H9 (cell line): ENCODE measurements at places on chromosomes 3 and 15. TPM values are rescaled to one million over a fixed set of nuclear protein-coding genes. Genes with fewer than 3 reads are reported as not detected.

DNA sequence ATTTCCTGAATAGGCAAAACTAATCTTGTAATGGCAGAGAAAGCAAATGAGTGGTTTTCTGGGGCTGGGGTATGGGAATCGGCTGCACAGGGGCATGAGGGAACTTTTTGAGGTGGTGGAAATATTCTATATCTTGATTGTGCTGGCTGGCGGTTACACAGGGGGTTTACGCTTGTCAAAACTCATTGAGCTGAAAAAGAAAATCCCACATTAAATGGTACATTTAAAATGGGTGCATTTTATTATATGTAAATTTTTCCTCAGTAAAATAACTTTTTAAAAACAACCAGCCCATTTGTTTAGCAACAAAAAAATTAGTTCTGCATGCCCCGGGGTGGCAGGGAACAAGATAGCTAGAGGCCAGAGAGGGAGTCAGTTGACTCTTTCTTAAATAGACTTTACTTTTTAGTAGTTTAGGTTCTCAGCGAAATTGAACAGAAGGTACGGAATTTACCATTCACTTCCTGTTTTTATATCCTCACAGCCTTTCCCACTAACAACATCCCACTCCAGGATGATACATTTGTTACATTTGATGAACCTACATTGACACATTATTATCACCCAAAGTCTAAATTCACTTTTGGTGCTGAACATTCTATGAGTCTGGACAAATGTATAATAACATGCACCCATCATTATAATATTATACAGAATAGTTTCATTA lies 41.2 kb upstream of the BCL2A1 start:
- no peaks in the 10 kb centered on the region; the same call in 2 of the 3 replicates for H3K36me3 ChIP-seq
- no peak for DNase-seq
- no peak overlapping the region for H3K4me3 ChIP-seq
- H3K27ac ChIP-seq = no peak overlapping the region
- no peaks in the 10 kb centered on the region for H3K27me3 ChIP-seq
- H3K4me1 ChIP-seq = no peaks in the 10 kb centered on the region

GRCh38 chr3:127254730-127255129 lies 33.1 kb downstream of the PRR20G start:
- no peak for DNase-seq
- H3K27ac ChIP-seq = no peak overlapping the region
- no peaks in the 10 kb centered on the region for H3K4me1 ChIP-seq

- no peaks in the 10 kb centered on the region for H3K4me1 ChIP-seq
- H3K27me3 ChIP-seq = no peaks in the 10 kb centered on the region
- H3K4me3 ChIP-seq = no peak overlapping the region
- no peak for DNase-seq
- H3K36me3 ChIP-seq = no peaks in the 10 kb centered on the region
Observed at GRCh38 chr3:159964166-159964973, 24.3 kb upstream of the IL12A start.

DNA sequence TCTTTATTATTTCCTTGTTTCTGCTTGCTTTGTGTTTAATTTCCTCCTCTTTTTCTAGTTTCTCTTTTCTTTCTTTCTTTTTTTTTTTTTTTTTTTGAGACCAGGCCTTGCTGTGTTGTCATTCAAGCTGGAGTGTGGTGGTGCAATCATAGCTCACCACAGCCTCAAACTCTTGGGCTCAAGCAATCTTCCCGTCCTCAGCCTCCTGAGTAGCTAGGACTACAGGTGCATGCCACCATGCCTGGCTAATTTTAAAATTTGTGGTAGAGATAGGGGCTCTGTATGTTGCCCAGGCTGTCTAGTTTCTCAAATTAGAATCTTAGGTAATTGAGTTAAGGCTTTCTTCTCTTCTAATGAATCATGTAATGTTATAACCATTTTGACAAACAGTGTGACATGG lies 22.4 kb downstream of the SLMAP start:
- H3K27ac ChIP-seq = no peak overlapping the region
- H3K4me1 ChIP-seq = no peaks in the 10 kb centered on the region
- no peaks in the 10 kb centered on the region; the same call in 2 of the 3 replicates for H3K36me3 ChIP-seq
- no peak overlapping the region for H3K4me3 ChIP-seq

GRCh38 chr3:197730200-197730599 lies 6.5 kb downstream of the RUBCN start:
- peaks cover 10% of the 10 kb centered on the region for H3K36me3 ChIP-seq
- no peaks in the 10 kb centered on the region for H3K27me3 ChIP-seq
- DNase-seq = no peak
- no peak overlapping the region for H3K27ac ChIP-seq
- H3K4me1 ChIP-seq = no peaks in the 10 kb centered on the region; the same call in 1 of the 2 replicates

DNA sequence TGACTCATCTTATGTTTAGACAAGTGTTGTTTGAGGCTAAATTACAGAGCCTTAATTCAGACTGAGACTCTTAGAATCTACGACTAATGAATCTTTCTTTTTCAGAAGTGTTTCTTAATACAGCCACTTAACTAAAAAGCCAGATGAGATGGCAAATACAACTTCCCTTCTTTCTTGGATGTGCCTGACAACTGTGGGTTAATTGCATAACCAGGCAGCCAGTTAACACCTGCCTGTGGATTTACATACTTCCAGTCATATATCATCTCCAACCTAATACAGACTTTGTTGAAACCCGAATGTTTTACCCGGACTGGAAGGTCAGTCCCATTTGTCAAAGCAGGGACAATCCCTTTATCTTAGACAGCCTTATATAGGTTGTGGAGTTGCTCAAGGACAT lies 297.6 kb downstream of the VPS13C start:
- H3K27ac ChIP-seq = no peak overlapping the region
- no peaks in the 10 kb centered on the region for H3K36me3 ChIP-seq
- H3K27me3 ChIP-seq = no peaks in the 10 kb centered on the region

DNA sequence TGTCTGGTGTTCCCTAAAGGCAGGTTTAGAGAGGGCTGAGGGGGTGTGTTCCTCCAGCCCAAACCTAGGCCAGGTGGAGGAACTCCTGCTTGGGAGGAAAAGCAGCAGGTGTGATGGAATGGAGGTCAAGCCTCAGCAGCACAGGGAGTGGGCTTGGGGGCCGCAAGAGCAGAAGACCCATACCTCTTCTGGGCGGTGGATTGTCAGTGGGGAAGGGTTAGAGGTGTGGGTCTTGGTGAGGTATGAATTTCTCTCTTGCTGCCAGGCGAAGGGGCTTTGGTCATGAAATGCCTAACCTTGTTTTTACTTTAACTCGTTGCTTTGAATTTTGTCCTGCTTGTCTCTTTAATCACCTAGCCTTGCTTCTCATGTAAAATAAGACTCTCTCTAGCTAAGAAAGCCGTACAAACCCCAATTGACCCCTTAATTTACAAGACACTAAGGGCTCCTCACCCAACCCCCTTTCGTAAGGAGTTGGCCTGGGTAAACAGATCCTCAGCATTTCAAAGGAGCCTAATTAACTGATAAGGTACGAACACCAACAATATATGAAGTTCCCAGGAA lies 38.9 kb downstream of the DHX30 start:
- peaks cover 68% of the 10 kb centered on the region for H3K36me3 ChIP-seq
- H3K27me3 ChIP-seq = no peaks in the 10 kb centered on the region

GRCh38 chr3:24145481-24145880 lies 200.4 kb downstream of the NR1D2 start:
- H3K27ac ChIP-seq = no peak overlapping the region
- no peaks in the 10 kb centered on the region for H3K27me3 ChIP-seq
- H3K4me1 ChIP-seq = no peaks in the 10 kb centered on the region
- no peaks in the 10 kb centered on the region for H3K36me3 ChIP-seq
- H3K4me3 ChIP-seq = no peak overlapping the region

DNA sequence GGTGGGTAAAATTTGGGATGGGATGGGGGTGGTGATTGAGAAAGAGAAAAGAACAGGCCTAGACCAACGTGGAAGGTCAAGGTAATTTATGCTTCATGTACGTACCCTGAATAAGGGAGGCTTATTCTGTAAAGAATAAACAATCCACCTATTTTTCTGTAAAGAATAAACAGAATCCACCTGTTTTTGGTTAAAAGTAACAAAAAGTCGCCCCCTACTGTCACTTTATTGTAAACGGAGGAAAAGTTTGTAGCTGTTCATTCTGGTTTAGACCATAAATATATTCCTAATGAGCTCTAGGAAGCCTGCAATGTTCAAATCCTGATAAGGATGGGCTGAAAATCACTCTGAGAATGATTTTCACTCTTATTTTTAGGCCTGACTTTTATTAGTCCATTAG lies 23.5 kb upstream of the SQOR start:
- no peak overlapping the region for H3K27ac ChIP-seq
- no peaks in the 10 kb centered on the region for H3K27me3 ChIP-seq
- no peak for DNase-seq
- no peaks in the 10 kb centered on the region for H3K4me1 ChIP-seq

GRCh38 chr3:63354160-63354559 lies 76.1 kb downstream of the SYNPR start:
- no peaks in the 10 kb centered on the region for H3K27me3 ChIP-seq
- H3K4me3 ChIP-seq = no peak overlapping the region
- H3K36me3 ChIP-seq = no peaks in the 10 kb centered on the region
- DNase-seq = no peak
- no peak overlapping the region for H3K27ac ChIP-seq

DNA sequence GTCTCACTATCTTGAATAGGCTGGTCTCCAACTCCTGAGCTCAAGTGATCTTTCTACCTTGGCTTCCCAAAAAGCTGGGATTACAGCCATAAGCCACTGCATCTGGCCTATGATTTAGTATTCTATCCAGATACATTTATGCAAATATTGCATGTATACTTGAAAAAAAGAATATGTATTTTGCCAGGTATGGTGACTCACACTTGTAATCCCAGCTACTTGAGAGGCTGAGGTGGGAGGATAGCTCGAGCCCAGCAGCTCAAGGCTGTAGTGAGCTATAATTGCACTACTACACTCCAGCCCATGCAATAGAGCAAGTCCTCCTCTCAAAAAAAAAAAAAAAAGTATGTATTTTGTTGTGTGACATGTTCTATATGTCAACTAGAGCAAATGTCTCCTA lies 54.4 kb downstream of the SLC15A2 start:
- DNase-seq = no peak
- H3K27me3 ChIP-seq = no peaks in the 10 kb centered on the region
- peaks cover 9% of the 10 kb centered on the region for H3K36me3 ChIP-seq
- no peak overlapping the region for H3K27ac ChIP-seq
- H3K4me1 ChIP-seq = no peaks in the 10 kb centered on the region

- no peak overlapping the region for H3K27ac ChIP-seq
- DNase-seq = no peak
- no peaks in the 10 kb centered on the region for H3K36me3 ChIP-seq
- H3K27me3 ChIP-seq = no peaks in the 10 kb centered on the region
Observed at GRCh38 chr15:66149871-66150270, 103.7 kb downstream of the MEGF11 start.

- H3K4me3 ChIP-seq = no peak overlapping the region
- no peaks in the 10 kb centered on the region for H3K36me3 ChIP-seq
- DNase-seq = no peak
- no peaks in the 10 kb centered on the region for H3K27me3 ChIP-seq
- 0 out of 2 replicates have a peak, but pooled peaks cover 3% of the 10 kb centered on the region for H3K4me1 ChIP-seq
Observed at GRCh38 chr3:29690686-29691353, 409.9 kb downstream of the RBMS3 start.

DNA sequence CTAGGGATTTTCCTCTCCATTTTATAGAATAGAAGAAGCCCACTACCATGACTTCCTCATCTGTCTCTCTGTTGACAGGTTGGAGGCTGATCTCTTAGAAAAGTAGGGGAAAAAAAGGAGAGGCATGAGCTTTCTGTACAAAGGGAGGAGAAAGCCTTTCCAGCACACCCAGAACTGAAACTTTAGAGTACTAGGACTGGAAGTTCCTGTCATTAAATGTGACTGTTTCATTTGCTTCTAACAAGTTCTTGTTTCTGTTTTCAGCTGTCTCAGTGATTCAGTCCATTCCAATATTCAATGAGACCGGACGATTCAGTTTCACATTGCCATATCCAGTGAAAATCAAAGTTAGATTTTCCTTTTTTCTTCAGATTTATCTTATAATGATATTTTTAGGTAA lies 39.0 kb downstream of the INTS14 start:
- no peak overlapping the region for H3K27ac ChIP-seq
- H3K4me1 ChIP-seq = no peaks in the 10 kb centered on the region
- H3K4me3 ChIP-seq = no peak overlapping the region
- peaks cover 76% of the 10 kb centered on the region for H3K36me3 ChIP-seq
- no peaks in the 10 kb centered on the region for H3K27me3 ChIP-seq

DNA sequence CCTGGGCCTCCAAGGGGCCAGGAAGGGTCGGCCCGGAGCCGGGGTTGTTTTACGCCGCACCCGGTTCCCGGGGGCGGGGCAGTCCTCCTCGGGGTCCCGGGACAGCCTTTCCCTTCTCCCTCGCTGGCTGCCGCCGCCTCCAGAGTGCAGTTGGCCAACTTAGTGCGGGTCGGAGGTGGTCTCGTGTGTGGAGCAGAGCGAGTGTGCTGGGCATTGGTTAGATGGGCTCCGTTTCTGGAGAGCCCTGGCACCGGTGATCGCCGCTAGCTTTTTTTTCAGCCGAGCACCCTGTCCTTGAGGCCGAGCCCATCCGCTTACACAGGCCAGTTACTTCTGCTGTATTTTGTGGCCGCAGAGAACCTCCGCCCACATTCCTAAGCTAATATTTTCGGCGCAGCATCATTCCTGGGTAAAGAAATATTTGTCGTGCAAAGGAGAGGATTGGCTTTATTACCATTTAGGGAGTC lies 585 bp downstream of the KIF23 start:
- DNase-seq = peak; percentile 47
- H3K27ac ChIP-seq = no peak overlapping the region
- no peaks in the 10 kb centered on the region for H3K27me3 ChIP-seq
- peak overlapping the region; percentile 91 for H3K4me3 ChIP-seq
- peaks cover 18% of the 10 kb centered on the region for H3K36me3 ChIP-seq

GRCh38 chr3:374459-374858 lies 177.9 kb downstream of the CHL1 start:
- no peaks in the 10 kb centered on the region; the same call in 2 of the 3 replicates for H3K36me3 ChIP-seq
- H3K27me3 ChIP-seq = no peaks in the 10 kb centered on the region
- H3K4me3 ChIP-seq = no peak overlapping the region
- no peak for DNase-seq
- no peak overlapping the region for H3K27ac ChIP-seq

DNA sequence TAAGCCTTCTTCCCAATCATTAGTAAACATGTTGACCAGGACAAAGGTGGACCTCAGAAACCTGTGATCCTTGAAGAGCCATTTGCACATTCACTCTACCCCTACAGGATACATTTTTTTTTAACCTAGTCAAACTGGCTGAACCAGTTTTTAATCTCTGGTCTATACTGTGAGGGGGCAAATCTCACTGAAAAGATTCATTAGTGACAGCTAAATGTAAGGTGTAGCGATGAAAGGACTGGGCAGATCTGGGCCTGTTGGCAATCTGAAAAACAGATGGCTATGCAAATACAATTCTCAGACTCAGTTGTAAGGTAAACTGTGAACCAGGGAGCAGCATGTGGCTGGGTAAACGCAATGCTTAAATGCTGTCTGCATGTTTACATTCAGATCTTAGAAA lies 75.6 kb upstream of the SNTN start:
- H3K27ac ChIP-seq = no peak overlapping the region
- no peaks in the 10 kb centered on the region for H3K27me3 ChIP-seq
- no peak overlapping the region for H3K4me3 ChIP-seq
- no peak for DNase-seq

Gene PRSS50
- total RNA-seq = 0.24 and 0.59 TPM in 2 replicates

Gene RTP1
- 6.6 and 7.5 TPM in 2 replicates for total RNA-seq

Gene CIB2
- 37.1 and 43.2 TPM in 2 replicates for total RNA-seq

Gene IL12A
- 0.35 and 0.50 TPM in 2 replicates for total RNA-seq

Gene ADIPOQ
- not detected in 2 replicates for total RNA-seq

Gene DNASE1L3
- total RNA-seq = not detected in 2 replicates

Gene CASR
- total RNA-seq = 0.02 TPM in 1 of 2 replicates, not detected in the other

Gene FAM81A
- total RNA-seq = 1.0 and 1.7 TPM in 2 replicates

Gene RPL14
- 2,490 and 2,505 TPM in 2 replicates for total RNA-seq

Gene RASGRP1
- 0.50 and 0.85 TPM in 2 replicates for total RNA-seq

Gene CIP2A
- total RNA-seq = 34.2 and 38.8 TPM in 2 replicates

Gene CTXN2
- 0.11 TPM in 2 replicates for total RNA-seq
